Hematopoietic multipotent progenitor cell treated with erythropoietin and hydrocortisone succinate and interleukin-3 and kit ligand, for 17 days (in vitro differentiated cells): ENCODE measurements at places on chromosomes 4 and X.

DNA sequence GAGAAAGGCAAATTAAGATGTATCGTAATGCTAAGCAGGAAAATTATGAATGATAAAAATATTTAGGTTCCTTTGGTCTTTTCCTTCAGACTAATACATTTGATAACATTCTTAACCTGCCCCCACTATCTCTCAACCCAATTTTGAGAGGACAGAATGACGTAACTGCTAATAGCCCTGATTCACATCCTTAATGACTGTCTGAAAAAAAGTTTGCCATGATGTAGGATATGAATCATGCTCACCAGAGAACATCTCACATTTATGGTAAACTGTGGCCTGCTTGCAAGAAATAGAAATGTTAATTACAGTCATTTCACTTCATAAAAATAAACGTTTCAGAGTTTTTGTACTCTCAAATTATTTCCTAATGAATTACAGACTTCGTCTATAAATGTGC, 128.0 kb upstream of the VEGFC start:
- DNase-seq = no peak

- no peak for DNase-seq
These were observed 13.6 kb upstream of the NAT8L start for GRCh38 chr4:2045518-2045951.

DNA sequence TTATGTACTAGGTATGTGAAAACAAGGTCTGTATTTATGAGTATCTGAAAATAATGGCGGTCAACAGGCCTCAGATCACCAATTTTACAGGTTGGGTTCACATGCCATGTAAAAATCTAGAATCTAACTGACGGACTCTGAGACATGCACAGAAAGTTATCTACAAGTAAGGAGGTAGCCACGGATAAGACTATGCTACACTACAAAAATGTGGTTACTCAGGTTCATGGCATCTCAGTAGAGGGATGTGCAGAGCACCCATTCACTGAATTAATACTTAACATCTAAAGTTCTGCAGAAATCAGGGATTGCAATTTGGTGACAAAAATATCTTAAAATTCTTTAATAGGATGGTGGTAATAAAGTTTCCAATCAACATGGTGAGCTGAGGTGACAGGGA, 155.9 kb downstream of the APBB2 start:
- DNase-seq = no peak

DNA sequence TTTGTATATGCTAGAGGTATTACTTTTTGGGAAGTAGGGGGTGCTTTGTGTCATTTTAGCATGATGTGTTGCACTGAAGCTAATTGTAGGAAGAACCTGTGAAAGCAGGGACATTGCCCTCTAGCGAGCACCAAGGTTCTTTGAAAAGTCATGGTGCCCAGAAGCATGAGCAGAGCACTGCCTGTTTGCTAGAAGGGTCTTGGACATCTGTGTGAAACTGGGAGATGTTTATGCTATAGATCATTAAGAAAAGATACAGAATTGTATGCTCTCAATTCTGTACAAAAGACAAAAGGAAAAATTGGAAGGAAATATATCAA, 14.7 kb downstream of the GRPR start:
- no peak for DNase-seq

DNA sequence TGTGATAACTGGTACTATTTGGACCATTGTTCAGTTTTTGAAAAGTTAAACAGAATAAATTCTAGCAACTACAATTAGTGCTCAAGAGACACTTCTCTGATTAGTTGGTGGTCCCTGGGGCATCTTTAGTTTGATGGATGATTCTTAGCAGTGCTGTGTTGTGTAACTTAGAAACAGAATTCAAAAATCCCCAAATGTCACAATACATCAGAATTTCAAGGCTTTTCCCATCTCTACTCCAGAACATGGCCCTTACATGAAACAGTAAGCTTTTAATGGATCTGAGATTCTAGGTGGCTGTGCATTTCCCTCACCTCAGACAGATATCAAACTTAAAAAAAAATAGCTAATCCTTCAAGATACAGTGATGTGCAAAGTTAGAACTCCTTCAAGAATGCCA, 104.4 kb upstream of the CXCL13 start:
- no peak for DNase-seq

- DNase-seq = no peak
These were observed 210.7 kb downstream of the PDGFRA start for GRCh38 chr4:54439831-54440243.

DNA sequence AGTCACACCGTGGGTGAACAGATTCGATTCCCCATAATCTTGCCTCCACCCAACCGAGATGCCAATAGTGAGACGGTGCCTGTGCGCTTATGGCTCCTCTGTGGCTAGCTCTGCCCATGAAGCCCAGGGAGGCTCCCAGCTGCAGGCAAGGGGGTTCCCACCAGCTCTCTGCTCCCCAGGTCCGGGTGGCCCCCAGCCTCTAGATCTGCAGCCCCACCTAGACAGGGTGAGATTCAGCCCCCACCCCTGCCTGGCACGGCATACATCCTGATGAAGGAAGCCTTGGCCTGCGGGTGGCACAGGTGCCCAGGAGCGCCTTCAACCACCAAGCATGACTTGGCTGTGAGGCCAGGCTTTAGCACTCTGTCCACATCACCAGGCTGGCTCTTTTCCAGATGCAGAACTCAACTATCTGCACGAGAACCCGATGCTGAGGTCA, 40.6 kb downstream of the WDR1 start:
- no peak for DNase-seq

DNA sequence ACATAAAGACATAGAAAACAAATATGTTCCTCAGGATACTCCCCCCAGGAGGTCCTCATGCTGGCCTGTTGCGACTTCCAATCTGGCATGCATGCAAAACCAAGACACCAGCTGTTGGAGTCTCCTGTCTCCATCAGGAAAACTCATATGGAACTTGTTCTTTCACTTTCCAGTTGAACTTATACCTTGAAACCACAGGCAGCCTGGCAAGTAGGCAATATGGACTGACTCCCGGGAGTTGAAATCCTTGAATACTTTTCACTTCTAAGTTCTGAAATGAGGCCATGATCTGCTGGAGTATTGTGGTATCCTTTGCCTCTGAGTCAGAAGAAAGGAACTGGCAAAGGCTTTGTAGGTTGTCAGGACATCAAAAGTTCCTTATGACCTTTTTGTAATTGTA, 444.2 kb downstream of the IDS start:
- no peak for DNase-seq

- DNase-seq = no peak
These were observed 15.5 kb upstream of the DCTD start for GRCh38 chr4:182932651-182933050.

GRCh38 chrX:46642145-46642544, 68.6 kb downstream of the CHST7 start:
- DNase-seq = no peak

GRCh38 chrX:97399400-97399799, 515.7 kb downstream of the RPA4 start:
- peak; percentile 2 for DNase-seq

- no peak for DNase-seq
These were observed 973.0 kb upstream of the SLIT2 start for GRCh38 chr4:19278665-19279064.

DNA sequence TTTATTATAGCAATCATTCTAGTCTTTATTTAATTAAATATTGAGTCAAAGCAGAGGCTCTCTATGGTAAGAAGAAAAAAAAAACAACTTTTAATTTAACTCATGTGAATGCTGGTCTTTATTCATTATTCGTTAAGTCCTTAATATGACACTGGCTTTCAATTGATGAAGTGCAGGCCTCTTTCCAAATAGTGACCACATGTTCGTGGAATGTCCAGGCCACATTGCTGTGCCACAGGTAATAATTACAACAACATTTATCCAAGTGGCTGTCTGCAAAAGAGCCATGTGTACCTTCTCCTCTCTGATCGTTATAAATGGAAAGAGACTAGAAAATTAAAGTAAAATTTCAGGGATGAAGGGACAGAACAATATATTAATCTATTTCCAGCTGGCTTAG, 220.1 kb upstream of the PABPC4L start:
- no peak for DNase-seq

DNA sequence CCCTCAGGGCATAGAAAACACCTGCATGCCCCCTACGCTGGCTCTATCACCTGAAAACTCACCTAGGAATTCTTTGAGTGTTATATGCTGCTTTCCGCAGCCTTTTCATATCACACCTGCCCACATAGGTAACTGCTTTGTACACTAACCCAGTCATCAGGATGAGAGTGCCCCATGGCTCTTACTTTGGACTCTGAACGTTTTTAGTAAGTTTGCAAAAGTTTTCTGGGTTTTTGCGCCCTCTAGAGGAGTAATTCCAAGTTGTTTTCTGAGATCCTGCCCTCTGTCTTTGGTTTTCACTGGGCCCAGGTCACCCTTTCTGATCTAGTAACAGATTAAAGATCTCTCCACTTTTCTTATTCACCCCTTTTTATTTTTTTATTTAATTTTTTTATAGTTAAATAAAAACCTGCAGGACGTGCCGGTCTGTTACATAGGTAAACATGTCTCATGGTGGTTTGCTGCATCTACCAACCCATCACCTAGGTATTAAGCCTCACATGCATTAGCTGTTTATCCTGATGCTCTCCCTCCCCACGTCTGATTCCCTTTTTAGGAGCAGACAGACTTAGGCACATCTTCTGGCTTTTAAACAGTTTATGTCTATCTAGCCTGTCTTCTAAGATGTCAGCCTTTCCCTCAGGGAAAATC, 139.2 kb downstream of the NWD2 start:
- no peak for DNase-seq

GRCh38 chr4:183801457-183802165, 103.5 kb upstream of the STOX2 start:
- DNase-seq = no peak

GRCh38 chrX:65035446-65035770, 59.2 kb upstream of the ZC4H2 start:
- no peak for DNase-seq

DNA sequence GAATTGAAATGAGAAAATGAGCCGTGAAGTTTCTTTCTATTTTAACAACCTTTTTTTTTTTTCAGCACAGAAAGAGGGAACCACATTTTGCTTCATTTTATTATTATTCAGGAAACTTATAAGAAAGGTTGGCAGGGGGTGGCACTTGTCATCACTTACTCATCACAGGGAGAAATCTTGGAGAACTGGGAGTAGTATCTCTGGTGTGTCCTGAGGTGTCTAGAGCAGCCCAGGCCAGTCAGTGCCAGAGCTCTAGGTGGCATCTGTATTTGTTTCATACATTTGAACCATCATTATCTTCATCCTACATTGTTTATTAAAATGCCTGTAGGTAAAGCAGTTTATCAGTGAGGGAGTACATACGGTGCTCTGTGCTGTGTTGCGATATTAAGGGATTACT, 43.8 kb upstream of the ARHGAP24 start:
- DNase-seq = no peak

- DNase-seq = no peak
These were observed 1076.3 kb upstream of the TENM3 start for GRCh38 chr4:181166742-181167399.

DNA sequence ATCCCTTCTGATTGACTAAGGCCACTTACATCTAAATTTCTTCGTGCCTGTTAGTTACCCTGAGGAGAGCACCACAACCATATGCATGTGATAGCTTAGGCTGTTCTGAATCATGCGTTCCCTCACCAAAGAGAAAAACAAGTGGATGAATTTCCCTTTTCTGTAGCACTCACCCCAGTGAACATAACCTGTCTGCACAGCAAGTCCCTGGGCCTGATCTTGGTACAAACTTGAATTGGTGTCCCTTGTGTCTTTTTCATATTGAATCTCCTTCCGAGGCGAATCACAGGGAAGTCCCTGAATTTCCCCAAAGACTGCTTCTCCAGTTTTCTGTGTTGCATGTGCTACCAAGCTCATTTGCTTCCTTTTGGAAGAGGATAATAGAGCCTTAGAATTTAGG, 100.4 kb downstream of the KLHL8 start:
- DNase-seq = no peak

DNA sequence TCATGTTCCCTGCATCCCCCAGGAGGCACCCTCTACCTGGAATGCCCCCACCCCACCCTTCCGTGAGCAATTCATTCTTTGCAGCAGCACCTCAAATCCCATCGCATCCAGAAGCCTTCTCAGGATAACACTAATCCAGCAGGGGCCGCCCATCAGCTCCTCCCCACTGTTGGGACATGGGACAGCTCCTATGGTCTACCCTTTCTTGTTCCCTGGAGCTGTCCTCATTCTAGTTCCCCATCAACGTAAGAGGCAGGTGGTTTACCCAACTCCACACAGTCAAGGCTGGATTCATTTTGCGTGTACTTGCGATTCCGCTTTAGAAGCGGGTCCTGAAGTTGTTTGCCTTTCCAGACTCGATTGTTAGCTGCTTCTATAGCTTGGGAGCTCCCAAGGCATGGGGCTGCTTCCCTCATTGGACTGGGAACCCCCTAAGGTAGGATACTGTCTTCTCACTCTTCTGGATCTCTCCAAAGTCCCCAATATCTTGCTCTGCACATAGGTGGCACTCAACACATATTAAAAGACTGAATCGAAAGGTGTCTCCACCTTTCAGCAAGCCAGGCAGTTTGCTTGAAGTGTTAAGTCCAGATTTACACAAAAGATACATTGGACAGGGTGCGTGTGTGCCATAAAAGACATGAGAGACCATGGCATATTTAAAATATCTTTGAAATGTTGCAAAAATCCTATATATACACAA, 942 bp upstream of the APLN start:
- DNase-seq = no peak

- DNase-seq = peak; percentile 13
These were observed 285.3 kb upstream of the RASGEF1B start for GRCh38 chr4:81756973-81757372.

GRCh38 chrX:151177141-151178027, 1.0 kb downstream of the GPR50 start:
- DNase-seq = no peak

- DNase-seq = peak; percentile 79
These were observed 29.3 kb downstream of the CLCN3 start for GRCh38 chr4:169649545-169650226.

DNA sequence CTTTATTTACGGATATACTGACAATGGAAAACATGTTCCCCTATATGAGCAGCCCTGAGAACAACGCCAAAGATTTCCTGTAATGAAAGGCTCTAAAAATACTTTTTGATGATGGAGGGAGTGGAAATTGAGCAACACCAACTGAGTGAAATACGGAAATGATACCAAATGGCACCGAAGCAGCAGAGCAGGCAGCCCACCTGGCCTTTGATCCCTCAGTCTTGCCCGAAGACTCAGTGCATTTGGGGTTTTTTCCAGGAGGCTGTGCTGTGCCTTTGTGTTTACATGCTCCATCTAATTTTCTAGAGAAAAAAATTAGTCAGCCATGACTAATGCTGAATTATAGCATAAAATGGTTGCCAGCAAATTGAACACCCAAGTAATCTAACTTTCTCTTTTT, 169.9 kb upstream of the RBPJ start:
- no peak for DNase-seq

GRCh38 chrX:120742946-120743665, 113.3 kb upstream of the C1GALT1C1 start:
- no peak for DNase-seq

DNA sequence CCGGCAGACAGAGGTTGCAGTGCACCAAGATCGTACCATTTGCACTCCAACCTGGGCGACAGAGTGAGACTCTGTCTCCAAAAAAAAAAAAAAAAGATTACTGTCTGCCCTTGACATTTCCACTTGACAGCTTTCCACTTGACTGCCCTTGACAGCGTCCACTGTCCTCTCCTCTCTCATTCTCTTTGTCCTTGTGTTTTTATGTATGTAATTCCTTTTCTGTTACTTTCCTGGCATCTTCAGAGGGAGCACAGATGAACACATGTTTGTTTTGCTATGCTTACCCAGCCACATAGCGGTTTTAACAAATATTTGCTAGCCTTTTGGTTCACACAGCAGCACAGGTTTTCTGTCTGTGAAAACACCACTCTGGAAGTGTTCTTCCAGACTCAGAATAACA, 26.2 kb downstream of the SYAP1 start:
- DNase-seq = no peak
